Cerebellar nuclear complex (tissue), 1 donor: ENCODE measurements at places on chromosomes 5 and 9.
A peak's percentile ranks its signal among the peaks of the same experiment; 100 is the strongest.

- DNase-seq, result peak; percentile 5
These were observed 269.8 kb downstream of the SYK start for GRCh38 chr9:91071184-91071990.

DNA sequence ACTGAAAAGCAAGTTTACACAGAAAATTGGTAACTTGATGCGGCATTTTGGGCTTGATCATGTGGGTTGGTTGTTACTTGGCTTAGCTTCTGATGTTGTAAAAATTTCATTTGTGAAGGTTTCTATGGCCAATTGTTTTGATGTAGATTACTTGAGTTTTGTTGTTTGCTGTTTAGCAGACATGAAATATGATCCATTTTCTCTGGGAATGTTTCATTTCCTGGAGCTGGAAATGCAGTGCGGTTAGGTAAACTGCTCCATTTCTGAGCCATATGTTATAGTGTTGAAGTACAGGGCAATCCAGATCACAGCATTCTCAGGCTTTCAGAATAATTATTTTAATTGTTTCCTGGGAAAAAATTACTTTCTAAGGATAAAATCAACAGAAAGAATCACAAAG is 396.9 kb downstream of the ENC1 start:
- no peak for DNase-seq

- no peak for DNase-seq
These were observed 20.4 kb downstream of the GNPDA1 start for GRCh38 chr5:141992349-141992963.

GRCh38 chr5:109916481-109917153 is 226.9 kb downstream of the MAN2A1 start:
- DNase-seq, result no peak

GRCh38 chr9:136538599-136539426 is 7.0 kb downstream of the NOTCH1 start:
- no peak for DNase-seq

DNA sequence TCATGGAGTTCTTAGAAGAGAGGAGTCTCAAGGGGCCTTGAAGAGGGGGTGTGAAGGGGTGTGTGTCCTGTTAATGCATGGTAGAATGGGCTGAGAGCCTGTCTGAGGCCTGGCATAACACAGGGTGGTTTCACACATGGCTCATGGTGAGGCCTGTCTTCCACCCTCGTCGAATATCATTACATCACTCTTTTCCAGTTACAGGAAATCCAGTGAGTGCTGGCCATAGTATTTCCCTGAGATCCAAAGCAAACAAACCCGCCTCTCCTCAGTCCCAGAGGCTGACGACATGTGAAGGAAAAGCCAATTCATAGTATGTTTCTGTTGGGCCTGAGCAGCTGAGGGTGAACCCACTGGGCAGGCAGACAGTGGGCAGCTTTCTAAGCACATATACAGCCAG is 159.4 kb upstream of the NR3C1 start:
- no peak for DNase-seq

DNA sequence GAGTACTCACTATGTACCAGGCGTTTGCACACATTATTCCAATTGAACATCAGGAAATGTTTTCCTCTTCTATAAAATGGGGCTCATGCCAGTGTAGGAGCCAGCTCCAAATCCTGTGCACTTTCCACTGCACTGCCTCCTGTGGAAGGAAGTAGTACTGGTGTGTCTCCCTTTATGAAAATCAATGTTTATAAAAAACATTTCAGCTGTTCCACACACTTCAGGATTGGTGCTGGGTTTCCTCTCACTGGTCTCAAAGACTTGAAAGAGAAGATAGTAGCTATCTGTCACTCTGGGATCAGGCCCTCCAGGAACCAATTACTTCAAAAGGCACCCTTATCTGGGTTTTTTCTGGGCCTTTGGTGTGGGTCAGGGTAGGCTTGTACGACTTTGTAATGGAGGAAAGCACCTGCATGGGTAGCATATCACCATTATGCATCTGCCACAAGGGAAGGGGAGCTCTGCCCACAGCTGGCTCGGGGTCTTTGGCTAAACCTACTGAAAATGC is 32.5 kb downstream of the RAB14 start:
- DNase-seq, result no peak

DNA sequence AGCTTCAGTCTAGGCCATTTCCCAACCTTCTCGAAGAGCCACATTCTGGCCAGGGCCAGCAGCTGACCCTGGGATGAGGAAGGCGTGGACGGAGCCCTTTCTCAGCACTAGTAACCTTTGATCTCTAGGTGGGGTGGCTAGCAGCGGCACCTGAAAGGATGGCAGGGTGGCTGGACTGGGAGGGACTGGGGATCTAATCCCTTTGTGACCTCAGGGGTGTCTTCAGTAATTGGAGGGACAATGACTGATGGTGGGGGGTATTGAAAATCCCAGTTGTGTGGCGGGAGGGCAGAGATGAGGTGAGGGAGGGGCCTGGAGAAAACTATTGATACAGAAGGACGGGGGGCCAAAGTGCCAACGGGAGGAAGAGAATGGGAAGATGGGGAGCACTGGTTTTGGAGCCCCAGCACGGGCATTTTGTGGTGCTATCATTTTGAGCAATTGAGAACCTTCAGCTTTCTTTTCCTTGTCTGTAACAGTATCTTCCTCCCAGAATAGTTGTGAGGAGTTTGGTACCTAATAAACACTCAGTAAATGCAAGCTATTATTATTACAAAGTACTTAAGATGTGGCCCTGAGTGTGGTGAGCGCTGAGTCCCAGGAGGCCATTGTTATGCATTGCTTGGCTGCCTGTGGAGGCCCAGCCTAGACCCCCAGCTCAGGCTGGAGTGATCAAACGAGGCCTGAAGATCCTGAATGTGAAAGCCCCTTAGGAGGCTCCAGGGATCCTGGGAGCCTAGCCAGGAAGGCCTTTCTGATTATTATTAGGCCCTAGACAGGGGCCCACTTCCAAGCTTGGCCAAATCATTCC is 37.3 kb upstream of the UBE2D2 start:
- no peak for DNase-seq

GRCh38 chr9:18616976-18617375 is 143.0 kb downstream of the ADAMTSL1 start:
- DNase-seq, result no peak

DNA sequence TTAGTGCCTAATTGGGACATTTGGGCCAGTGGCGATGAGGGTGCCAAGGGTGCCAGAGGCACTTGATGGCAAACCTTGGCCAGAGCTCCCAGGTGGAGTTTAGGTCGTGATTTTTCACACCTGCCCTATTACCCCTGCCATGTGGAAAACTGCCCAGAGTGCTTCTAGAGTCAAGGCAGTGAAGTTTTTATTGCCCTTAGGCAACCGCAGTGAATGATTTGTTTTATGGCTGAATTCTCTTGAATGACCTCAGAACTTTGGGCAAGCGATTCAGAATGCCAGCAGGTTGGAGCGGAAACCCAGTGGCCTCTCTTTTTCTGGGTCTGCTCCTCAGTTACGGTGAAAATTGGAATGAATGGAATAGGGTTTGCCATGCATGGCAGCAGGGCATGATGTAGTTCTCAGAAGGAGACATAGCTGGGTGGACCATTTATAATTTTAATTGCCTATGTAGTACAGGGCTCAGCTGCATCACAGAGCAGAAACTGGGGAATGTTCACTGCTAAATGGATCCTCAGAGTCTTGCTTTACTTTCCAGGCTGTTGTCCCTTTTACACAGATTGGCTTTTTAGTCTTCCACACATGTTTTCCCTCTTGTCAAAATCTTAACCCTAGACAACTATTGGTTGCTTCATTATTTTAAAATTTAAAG is 820.0 kb upstream of the SEMA6A start:
- no peak for DNase-seq

DNA sequence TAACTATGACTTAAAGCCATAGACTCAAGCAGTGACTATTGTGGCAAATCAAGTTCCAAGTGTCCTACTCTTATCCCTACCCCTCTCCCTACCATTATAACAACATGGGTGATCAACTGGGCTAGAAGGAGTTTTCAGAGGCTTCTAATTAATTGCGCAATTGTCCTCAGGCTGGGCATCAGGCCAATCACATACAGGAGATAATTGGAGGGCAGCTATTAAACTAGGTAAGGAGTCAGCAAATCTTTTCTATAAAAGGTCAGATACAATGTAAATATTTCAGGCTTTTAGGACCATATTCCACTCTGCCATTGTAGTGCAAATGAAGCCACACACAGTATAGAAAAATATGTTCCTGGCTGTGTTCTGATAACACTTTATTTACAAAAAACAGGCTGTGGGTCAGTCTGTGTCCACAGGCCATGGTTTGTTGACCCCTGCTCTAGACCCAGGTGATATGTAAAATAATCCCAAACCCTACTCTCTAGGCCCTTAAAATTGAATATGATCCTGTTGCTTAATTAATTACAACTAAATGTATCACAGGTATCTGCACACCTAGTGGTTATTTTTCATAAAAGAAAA is 141.4 kb upstream of the PIK3R1 start:
- DNase-seq, result no peak

DNA sequence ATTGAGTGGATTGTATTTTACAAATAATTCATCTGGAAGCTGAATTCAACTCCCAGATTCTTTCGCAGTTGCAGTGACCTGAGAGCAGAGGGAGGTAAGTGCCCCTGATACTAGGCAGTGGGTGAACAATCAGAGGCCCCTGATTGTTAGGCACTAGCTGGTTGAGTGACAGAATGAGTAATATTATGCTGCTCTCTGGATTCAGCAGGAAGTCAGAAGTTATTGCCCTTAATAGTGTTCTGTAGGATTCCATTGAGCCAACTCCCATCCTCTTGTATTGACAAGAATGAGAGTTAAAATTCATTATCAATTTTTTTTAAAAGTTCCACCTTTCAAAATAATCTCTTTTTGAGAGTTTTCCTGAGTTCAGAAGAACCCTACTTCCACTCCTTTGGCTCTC is 301.2 kb downstream of the DTWD2 start:
- no peak for DNase-seq

GRCh38 chr5:139439013-139439903 is at the start of gene DNAJC18:
DNAJC18 (minus strand) TSS chr5:139439525; CDS start chr5:139439445, 80 bp downstream.
- peak; percentile 76 for DNase-seq

DNA sequence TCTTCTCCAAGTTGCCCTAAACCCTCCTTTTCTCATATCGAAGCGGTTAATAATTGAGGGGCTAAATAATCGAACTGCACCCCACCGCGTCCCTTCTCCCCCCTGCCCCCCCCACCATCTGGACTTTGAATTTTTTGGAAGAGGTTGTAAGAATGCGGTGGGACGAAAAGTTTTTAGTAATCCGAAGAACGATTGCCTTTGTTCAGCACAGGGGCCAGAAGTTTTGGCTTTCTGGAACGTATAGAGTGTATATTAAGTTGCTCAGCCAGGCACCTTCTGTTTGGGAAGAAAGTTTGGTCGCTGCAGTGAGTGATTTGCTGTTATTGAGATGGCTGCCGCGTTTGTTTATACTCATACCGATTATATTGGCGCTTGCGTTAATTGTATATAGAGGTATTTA is 518 bp downstream of the ERBIN start:
- DNase-seq, result no peak

- no peak for DNase-seq
These were observed 6.3 kb upstream of the NR5A1 start for GRCh38 chr9:124513376-124513994.
